ENCODE measurements at places on chromosomes 12 and 14. TPM values are rescaled to one million over a fixed set of nuclear protein-coding genes. Genes with fewer than 3 reads are reported as not detected.

HSPB8 gene
- 3.7 TPM for total RNA-seq

ACRBP gene
- total RNA-seq = 9.0 TPM

MEG3 gene
- total RNA-seq = 26.9 TPM

POTEM gene
- not detected for total RNA-seq

KRT79 gene
- not detected for total RNA-seq

AHSA1 gene
- 56.6 TPM for total RNA-seq

RPS29 gene
- 3,334 TPM for total RNA-seq

CMA1 gene
- not detected for total RNA-seq

MYL6 gene
- 1,635 TPM for total RNA-seq

FAM222A gene
- 26.1 TPM for total RNA-seq

SERPINA4 gene
- total RNA-seq = not detected
